ENCODE measurements at places on chromosomes 6 and 20. TPM values are rescaled to one million over a fixed set of nuclear protein-coding genes. Genes with fewer than 3 reads are reported as not detected.

- peaks cover 33% of the 10 kb centered on the region for H3K27me3 ChIP-seq
- no peak overlapping the region for H3K27ac ChIP-seq
- no peaks in the 10 kb centered on the region for H3K4me1 ChIP-seq
- no peak overlapping the region for H3K4me3 ChIP-seq
- H3K36me3 ChIP-seq = no peaks in the 10 kb centered on the region
Observed at GRCh38 chr20:49579195-49579594, 11.3 kb upstream of the PTGIS start.

- H3K4me3 ChIP-seq = no peak overlapping the region
- H3K4me1 ChIP-seq = no peaks in the 10 kb centered on the region
- H3K27ac ChIP-seq = no peak overlapping the region
- DNase-seq = no peak
Observed at GRCh38 chr6:150099546-150099945, 30.6 kb upstream of the ULBP3 start.

The CHRNA4 gene
- total RNA-seq = not detected

The CPXM1 gene
- 4.2 TPM for total RNA-seq
